Stimulated activated CD8-positive, alpha-beta memory T cell treated with anti-CD3 and anti-CD28 coated beads, Interleukin-7, amount 100 ng/mL, for 4 hours (primary cell): ENCODE measurements at places on chromosomes 16 and 17.
A peak's percentile ranks its signal among the peaks of the same experiment; 100 is the strongest.

GRCh38 chr16:865026-865425, 64.5 kb upstream of the GNG13 start:
- DNase-seq: no peak

DNA sequence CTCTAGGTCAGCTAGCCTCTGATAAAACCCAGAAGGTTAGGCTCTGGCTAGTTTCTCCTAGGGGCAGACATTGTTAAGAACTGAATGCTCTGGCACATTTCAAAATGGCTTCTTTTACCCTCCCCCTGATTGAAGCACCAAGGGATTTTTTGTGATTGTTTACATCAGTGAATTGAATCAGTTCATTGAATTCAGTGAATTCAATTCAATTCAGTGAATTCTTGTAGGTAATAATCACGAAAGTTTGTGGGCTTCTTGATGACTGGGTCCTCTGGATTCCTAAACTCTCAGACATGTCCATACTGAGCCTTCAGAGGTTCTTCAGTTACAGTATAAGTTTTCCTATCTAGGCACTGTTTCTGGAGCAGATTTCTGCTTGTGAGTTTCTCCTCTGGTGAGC, 135.2 kb upstream of the ELAC2 start:
- no peak for DNase-seq

GRCh38 chr16:11992008-11992584, 15.6 kb downstream of the SNX29 start:
- DNase-seq: no peak

- DNase-seq: no peak
Measured at GRCh38 chr16:69924041-69924775, 26.9 kb upstream of the CLEC18A start.

- no peak for DNase-seq
Measured at GRCh38 chr17:71496552-71496951, 624.3 kb upstream of the SOX9 start.

DNA sequence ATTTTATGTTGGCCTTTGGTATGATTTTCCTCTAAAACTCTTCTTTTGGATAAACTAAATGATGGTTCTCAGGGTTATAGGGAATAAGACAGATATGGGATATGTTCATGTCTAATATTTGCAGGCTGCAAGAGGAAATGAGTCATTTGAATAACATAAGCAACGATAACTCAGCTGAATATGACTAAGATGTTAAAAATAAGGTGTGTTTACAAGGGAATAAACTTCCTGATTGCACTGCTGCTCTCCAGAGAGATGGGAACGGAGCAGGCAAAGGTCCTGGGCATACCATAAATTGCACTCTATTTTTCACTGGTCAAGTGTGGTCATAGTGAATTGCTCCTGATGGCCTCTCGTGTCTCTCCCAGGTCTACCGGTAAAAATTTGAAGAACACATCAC, 666.2 kb downstream of the TOX3 start:
- DNase-seq: no peak

- peak; percentile 34 for DNase-seq
Measured at GRCh38 chr16:785563-786535, 2.3 kb downstream of the RPUSD1 start.

- DNase-seq: no peak
Measured at GRCh38 chr17:31598921-31599571, 207.6 kb downstream of the RAB11FIP4 start.

DNA sequence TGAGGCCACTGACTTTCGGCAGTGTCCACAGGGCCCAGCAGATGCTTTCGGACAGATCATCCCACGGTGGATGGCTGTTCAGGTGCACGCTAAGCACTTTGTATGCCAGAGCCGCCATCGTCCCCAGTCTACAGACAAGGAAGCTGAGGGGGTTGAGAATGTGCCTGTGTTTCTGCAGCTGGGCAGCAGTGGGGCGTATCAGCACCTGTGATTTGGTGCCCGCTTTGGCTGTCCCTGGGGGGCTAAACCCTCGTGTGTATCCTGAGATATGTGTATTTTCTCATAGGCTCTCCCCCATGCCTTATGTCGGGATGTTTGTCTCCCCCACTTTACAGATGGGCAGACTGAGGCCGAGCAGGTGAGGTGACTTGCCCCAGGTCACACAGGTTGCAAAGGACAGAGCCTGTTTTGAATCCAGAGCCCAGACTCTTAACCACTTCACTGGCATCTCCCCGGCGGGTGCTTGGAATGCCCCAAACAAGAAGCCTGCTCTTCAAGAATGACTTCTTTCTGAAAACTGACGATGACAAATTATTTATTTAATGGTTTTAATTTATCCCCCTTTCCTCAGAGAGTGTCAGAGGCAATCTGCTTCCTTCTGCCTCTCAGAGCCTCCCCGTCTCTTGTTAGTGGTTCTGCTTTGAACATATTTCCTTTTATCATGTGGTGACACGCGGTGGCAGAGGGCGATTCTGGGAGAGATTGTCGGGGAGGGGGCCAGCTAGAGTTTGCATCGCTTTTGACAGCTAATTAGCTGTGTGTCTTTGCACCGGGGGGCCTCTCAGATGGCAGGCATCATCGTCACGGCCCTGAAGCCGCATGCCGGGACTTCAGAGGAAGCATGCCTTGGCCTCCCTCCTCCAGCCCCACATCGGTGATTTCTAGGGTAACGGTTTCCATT, 149.6 kb upstream of the CIBAR2 start:
- DNase-seq: no peak

DNA sequence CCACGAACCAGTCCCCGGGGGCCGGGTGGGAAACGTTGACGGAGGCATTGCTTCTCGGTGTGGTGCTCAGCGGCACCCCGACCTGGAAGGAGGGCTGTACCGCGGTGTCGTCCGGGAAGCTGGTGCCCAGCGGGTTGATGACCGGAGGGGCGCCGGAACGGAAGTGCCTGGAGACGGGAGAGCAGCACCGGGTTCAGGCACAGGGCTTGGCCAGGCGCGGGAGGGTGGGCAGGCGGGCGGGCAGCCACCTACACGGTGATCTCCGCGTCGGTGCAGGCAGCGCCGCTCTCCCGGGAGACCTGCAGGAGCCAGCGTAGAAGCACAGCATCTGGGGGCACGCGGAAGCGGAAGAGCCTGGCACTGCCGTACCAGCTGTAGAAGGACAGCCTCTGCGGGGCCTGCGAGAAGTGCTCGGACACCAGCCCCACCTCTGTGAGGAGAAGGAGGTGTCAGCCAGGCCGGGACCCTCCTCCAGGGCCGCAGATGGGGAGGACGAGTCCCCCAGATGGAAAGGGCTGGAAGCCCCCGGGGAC, 4.3 kb downstream of the PGAP6 start:
- DNase-seq: no peak

GRCh38 chr17:7027335-7027734, 4.5 kb downstream of the BCL6B start:
- DNase-seq: no peak

DNA sequence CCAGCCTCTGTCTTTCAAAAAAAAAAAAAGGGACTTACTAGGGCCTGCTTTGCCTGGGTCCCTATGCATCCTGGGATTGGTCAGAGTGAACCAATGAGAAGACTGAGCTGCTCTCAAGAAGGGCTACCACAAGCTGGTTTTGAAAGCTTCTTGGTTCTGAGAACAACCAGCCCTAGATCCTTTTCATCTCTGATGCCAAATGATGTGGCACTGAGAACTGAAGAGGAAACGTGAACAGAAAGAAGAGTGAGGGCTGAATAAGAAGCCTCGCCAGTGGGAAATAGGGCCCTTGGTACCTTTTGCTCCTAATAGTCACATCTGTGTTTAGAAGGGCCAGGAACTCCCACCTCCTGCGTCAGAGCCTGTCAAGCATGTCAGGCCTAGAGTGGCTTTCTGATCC, 10.7 kb downstream of the TACO1 start:
- no peak for DNase-seq

- DNase-seq: no peak
Measured at GRCh38 chr16:67161595-67162058, 1.9 kb downstream of the FBXL8 start.
